CD14-positive monocyte (primary cell): ENCODE measurements at places on chromosomes 3 and 15. TPM values are rescaled to one million over a fixed set of nuclear protein-coding genes. Genes with fewer than 3 reads are reported as not detected.
A peak's percentile ranks its signal among the peaks of the same experiment; 100 is the strongest.

GRCh38 chr3:160159341-160159740 lies 65.9 kb upstream of the C3orf80 start:
- H3K27ac ChIP-seq: no peak overlapping the region
- no peaks in the 10 kb centered on the region for H3K27me3 ChIP-seq
- no peaks in the 10 kb centered on the region for H3K4me1 ChIP-seq
- H3K36me3 ChIP-seq: no peaks in the 10 kb centered on the region
- DNase-seq: no peak

DNA sequence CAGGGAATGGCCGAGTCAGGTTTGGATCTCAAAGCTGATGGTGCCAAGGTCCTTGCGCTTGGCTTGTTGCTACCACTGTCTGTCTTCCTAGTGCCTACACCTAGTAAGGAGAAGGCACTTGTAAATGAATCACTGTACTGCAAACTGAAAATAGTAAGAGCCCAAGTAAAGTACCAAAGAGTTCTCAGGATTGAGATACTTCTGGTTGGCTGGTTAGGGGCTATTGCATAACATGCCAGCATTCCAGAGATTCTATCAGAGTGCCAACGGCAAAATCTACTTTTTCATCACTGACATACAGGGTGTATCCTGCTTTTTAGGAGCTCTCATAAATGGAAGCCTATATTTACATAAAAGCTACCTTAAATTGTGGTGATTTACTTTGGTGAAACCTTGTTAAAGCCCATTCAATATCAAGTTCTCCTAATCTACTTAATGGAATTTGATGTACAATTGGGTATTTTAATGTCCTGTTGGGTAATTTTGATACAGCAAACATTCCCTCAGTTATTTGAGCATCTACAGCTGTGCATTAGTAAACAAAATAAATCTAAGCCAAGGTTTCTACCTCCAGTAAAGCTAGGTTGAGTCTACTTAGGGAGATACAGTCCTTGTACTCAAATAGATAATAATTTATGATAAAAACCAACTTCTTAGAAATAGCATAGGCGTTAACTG lies 30.7 kb upstream of the CHD2 start:
- no peaks in the 10 kb centered on the region for H3K4me1 ChIP-seq
- no peak overlapping the region for H3K27ac ChIP-seq
- no peak overlapping the region for H3K4me3 ChIP-seq
- no peaks in the 10 kb centered on the region for H3K27me3 ChIP-seq
- no peaks in the 10 kb centered on the region for H3K36me3 ChIP-seq

GRCh38 chr3:190585805-190586630 lies 72.1 kb downstream of the IL1RAP start:
- peak overlapping the region; percentile 72 for H3K27ac ChIP-seq
- no peaks in the 10 kb centered on the region for H3K27me3 ChIP-seq
- H3K4me3 ChIP-seq: no peak overlapping the region
- DNase-seq: peak; percentile 91

GRCh38 chr3:193776626-193777358 lies 183.8 kb downstream of the OPA1 start:
- no peaks in the 10 kb centered on the region for H3K36me3 ChIP-seq
- H3K27ac ChIP-seq: no peak overlapping the region
- peaks cover 14% of the 10 kb centered on the region for H3K27me3 ChIP-seq
- H3K4me3 ChIP-seq: no peak overlapping the region
- H3K4me1 ChIP-seq: no peaks in the 10 kb centered on the region
- no peak for DNase-seq

DNA sequence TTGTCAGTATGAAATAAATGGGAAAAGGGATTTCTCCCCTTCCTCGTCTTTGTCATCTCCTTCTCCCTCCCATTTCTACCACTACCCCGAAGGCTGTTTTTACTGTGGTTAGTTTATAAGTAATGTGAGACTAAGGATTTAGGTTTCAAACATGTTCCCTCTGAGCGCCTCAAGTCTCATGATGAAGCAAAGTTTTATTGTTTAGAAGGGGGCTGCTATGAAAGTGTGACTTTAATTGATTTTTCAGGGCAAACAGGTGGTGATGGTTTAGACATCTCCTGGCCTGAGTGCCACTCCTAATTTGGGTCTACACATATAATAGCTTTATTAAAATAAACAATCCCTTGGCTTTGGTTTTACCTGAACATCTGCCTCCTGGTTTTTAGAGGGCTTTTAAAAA lies 185.5 kb downstream of the MCTP2 start:
- no peak for DNase-seq
- H3K36me3 ChIP-seq: no peaks in the 10 kb centered on the region
- H3K27ac ChIP-seq: no peak overlapping the region
- no peaks in the 10 kb centered on the region for H3K27me3 ChIP-seq

GRCh38 chr3:182462152-182462551 lies 331.2 kb upstream of the ATP11B start:
- H3K4me3 ChIP-seq: no peak overlapping the region
- H3K27ac ChIP-seq: no peak overlapping the region
- no peaks in the 10 kb centered on the region for H3K36me3 ChIP-seq

FAM81A gene
- polyA plus RNA-seq: not detected

B4GALT4 gene
- polyA plus RNA-seq: 7.4 TPM

SLC28A2 gene
- polyA plus RNA-seq: not detected in 2 replicates

SLC22A14 gene
- not detected for polyA plus RNA-seq

CIB2 gene
- 0.51 TPM for polyA plus RNA-seq
